ENCODE measurements at places on chromosomes 2 and 18.
A peak's percentile ranks its signal among the peaks of the same experiment; 100 is the strongest.

GRCh38 chr2:42098571-42099437 lies 51.0 kb downstream of the PKDCC start:
- no peak for DNase-seq

- DNase-seq = no peak
Observed at GRCh38 chr2:219104107-219105035, 43.6 kb upstream of the IHH start.

GRCh38 chr2:216287251-216287650 lies 85.0 kb downstream of the MARCHF4 start:
- DNase-seq = no peak

DNA sequence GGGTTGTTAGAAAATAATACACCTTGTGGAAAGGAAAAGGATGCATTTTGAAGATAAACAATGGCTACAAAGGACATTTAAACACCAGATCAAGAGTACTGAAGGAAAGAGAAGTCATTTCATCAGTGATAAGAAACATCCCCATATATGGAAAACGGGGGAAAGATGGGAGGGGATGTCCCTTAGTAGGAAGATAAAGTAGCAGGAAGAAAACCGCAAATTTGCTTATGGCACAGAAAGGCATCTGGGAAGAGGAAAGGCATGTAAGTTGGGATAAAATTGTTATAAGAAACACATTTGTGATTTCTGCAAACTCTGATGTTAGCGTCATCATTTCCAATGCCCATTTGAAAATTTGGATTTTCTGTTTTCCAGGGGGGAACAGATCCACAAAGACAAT lies 10.5 kb upstream of the LYPD1 start:
- DNase-seq = no peak

- peak; percentile 70 for DNase-seq
Observed at GRCh38 chr2:109128616-109129355, at the start of gene SH3RF3. Gene SH3RF3, plus strand, starts transcription at chr2:109129205.
